ENCODE measurements at places on chromosomes 5 and 9.

DNA sequence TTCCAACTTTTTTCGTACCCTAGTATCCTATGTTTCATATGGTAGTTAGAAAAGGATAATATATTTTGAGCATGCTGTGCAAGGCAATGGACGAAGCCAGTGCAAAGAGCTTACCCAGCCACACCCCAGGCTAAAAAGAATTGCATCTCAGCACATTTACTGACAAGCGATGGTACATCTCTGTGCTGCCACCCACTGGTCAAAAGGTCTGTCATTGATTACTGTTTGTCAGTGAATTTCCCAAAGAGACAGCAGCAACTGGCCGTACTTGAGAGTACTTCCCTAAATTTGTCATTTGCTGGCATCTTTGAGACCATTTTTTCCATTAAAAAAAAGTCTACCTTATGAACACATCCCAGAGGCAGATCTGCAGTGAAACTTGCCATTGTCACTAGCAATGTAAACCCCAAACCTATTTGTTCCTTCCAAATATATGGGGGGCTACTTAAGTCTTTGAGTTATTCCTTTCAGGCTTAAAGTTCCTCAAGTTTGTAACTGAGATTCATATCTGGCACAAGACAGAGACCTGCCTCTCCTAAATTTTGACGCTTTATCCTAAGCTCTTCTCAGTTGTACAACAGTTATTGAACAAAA lies 184.3 kb downstream of the CTNND2 start:
- DNase-seq = peak; percentile 51

DNA sequence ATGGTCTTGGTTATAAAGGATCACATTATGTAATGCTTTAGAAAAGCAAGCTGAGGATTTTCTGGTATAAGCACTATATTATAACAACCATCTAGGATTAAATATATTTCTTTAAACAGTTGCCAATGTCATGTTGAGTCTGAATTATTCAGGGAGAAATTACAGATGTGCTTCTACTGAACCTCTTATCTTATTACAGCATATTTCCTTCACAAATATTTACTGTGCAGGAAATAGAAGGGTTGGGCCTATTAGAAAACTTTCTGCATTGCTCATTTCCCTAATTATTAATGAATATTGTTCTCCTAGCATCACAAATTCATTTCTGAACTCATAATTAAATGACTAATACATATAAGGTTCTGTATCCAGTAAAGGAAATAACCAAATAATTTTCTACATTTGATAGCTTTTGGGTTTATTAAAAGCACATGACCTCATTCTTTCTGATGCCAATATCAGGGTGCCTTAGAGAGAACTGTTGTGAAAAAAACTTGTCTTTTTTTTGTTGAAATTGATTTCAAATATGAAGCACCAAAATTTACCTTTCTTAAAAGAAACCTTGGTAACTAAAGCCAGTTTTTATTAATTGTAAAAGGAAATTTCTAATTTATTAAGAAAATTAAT lies 476.8 kb upstream of the PTGER4 start:
- DNase-seq = no peak

- no peak for DNase-seq
Measured at GRCh38 chr5:128844354-128844923, 120.8 kb upstream of the SLC27A6 start.

DNA sequence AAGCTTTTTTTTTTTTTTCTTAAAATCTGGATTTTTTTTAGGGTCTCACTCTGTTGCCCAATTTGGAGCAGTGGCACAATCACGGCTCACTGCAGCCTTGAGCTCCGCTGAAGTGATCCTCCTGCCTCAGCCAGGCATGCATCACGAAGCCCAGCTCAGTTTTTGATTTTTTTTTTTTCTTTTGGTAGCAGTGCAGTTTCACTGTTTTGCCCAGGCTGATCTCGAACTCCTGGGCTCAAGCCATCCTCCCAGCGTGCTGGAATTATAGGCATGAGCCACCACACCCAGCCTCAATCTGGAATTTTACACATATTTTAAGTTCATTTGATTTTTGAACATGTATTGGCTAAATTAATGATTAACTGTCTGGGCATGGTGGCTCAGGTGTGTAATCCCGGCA lies 36.3 kb downstream of the TRIO start:
- no peak for DNase-seq

DNA sequence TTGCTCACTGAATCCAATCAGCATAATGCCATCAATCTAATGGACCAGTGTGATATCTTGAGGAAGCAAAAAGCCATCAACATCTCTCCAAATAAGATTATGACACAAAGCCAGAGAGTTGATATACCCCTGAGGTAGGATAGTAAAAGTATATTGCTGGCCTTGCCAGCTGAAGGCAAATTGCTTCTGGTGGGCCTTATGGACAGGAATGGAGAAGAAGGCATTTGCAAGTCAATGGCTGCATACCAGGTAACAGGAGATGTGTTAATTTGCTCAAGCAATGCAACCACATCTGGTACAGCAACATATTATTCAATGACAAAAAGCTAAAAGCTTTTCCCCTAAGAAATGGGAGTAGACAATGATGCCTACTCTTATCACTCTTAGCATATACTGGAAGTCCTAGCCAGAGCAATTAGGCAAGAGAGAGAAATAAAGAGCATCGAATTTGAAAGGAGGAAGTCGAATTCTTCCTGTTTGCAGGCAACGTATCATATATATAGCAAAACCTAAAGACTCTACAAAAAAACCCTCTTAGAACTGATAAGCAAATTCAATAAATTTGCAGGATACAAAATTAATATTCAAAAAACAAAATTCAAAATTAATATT lies 216.1 kb upstream of the RASA1 start:
- DNase-seq = no peak

DNA sequence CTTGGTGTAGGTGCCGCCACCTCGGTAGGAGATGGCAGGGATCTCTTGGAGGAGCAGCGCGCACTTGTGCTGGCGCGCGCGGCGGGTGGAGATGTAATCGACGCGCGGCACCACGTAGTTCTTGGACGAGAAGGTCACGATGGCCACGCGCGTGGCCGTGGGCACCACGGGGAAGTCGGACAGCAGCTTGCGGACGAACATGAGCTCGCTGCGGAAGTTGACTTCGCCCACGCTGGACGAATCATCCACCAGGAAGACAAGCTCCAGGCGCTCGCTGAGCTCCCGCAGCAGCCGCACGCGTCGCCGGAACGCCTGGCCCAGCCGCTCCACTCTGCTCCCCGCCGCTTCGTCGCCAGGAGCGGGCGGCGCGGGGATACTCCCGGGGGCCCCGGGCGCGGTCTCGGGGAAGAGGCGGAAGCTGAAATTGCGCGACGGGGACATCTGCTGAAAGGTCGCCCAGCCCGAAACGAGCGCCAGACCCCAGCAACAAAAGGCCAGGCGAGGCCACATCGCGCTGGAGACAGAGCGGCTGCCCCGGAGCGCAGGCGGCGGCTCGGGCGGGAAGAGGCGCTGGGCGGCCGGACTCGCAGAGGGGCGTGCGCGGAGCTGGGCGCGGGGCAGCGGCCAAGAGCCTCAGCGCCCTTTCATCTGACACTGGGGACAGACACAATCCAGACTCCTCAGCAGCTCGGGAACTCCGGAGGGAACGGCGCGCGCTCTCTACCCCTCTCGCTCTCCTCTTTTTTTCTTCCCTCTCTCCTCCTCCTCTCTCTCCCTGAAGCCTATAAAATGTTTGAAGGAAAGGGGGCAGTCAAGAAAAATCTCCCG lies at the start of gene SVEP1:
TSS of gene SVEP1 (minus strand) at position 708 of the 828 bp plus-strand sequence. CDS start at position 510, 198 bp downstream.
- DNase-seq = no peak

DNA sequence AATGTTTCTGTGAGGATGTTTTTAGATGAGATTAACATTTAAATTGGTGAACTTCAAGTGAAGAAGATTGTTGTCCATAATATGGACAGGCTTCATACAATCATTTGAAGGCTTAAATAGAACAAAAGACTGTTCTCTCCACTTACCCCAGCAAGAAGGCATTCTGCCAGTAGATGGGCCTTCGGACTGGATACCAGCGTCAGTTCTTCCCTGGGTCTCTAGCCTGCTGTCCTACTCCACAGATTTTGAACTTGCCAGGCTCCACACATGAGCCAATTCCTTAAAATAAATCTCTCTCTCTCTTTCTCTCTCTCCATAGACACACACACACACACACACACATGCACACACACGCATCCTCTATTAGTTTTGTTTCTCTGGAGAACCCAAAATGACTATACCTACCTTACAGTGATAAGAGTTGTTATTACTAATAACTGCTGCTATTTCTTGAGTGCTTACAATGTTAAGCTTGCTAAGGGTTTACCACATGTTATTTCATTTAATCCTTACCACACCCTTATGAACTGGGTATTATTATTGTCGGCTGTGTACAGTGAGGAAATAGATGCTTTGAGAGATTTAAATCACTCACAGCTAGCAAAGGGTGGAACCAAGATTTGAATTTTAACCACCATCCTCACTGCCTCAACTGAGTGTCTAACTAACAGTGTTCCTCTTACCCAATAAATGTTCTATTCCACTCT lies 19.8 kb upstream of the IQGAP2 start:
- no peak for DNase-seq

- DNase-seq = no peak
Measured at GRCh38 chr5:139640421-139641115, 7.6 kb upstream of the CXXC5 start.

- peak; percentile 50 for DNase-seq
Measured at GRCh38 chr5:178625679-178626483, 969 bp downstream of the CLK4 start.

DNA sequence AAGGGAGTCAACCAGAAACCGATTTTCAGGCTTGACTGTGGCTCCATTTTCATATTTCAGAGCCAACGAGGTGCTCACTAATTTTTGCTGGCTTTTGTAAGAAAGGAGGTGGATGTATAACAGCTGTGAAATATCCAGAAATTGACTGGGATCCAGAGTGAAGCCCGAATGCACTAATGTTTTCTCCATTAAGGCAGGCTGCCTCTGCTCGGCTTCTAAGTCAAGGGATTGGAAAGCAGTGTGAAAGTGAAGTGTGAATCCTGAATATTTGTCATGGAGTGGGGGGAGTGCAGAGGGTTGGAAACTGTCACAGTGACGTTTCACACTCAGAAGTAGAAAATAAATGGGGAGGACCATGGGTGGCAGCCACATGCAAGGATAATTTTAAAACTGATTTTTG lies 237.4 kb downstream of the GOLPH3 start:
- no peak for DNase-seq

- DNase-seq = no peak
Measured at GRCh38 chr5:124677374-124678351, 68.8 kb downstream of the ZNF608 start.

GRCh38 chr5:4758996-4759395 lies 381.1 kb upstream of the ADAMTS16 start:
- DNase-seq = no peak

GRCh38 chr9:35684921-35685320 lies 4.8 kb downstream of the TPM2 start:
- DNase-seq = no peak

DNA sequence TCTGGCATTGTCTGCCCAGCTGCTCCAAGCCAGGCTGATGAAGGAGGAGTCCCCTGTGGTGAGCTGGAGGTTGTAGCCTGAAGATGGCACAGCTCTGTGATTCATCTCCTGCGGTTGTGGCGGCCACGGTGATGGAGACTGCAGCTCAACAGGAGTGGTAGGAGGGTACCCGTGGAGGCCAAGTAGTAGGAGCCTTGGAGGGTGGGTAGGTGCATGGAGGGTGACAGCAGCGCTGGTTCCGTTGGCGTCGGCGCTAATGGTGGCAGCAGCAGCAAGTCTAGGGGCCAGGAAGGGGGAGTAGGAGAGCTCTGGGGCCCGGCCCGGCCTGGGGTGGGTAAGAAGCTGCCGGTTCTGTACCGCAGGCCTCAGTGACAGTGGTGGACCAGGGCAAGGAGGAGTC lies 22.4 kb upstream of the TRIM52 start:
- no peak for DNase-seq

DNA sequence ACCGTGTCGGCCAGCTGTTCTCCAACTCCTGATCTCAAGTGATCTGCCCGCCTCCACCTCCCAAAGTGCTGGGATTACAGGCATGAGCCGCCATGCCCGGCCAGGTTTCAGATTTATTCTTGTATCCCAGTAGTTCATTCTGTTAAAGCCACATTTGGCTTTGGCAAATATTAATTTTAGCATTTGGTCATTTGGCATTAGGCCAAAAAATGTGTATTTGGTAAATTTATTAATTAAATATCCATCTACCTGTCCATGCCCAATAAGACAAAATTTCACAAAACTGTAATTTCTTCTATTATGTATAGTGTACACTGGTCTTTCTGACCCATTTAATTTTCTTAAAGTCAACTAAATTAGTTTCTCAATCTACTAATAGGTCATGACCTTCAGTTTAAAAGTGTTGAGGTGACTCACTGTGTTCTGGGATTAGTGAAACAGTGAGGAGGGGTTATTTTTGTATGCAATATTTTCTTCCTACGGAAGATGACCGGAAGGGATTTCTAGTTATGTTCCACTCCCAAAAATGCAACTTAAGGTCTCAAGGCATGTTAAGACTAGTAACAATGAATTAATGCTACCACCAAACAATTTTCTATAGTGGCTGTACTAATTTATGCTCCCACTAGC lies 21.0 kb downstream of the OSTF1 start:
- DNase-seq = no peak

DNA sequence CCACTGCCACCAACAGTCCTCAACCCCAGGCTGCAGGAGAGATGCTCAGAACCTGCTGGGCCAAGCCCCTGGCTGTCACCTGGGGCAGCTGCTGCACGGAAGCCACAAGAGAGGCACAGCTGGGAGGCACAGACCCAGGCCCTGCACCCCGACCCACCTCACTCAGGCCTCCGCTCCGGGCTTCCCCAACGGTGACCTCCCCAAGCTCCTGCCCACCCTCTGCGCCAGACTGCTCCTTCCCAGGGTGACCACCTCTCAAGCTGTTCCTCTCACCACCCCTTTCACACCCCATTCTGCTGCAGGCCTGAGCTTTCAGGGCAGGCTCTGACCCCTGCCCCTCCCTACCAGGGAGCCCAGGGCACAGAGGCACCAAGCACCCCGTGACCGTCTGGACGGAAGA lies 33.0 kb downstream of the VAV2 start:
- no peak for DNase-seq

DNA sequence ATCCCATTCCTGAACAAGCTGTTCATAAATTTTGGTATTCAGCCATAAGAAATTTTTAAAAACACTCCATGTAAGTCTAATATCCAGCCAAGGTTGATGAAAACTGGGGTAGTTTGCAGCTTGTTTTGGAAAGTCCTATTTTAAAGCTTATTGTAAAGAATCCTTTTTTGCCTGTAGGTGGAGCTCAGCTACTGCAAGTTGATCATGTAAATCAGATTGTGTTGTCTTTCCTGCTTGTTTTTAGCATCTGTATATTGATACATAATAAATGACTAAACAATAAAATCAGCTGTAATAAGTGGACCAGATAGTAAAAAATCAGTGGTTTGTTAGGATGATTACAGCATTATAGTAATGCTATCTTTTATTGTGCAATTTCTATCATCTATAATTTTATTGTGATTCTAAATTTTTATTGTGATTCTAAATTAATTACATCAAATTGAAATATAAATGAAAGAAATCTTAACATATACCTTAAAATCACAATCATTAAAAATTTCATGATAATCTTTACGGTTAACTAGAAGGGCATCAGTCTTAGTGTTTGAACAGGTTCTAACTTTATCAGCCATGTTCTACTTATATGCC lies 42.4 kb downstream of the CWC27 start:
- DNase-seq = peak; percentile 31

Data from NCI-H526 treated with DMSO at 0.1 percent for 48 hours (cell line).